ENCODE measurements at places on chromosomes 11 and 22. TPM values are rescaled to one million over a fixed set of nuclear protein-coding genes. Genes with fewer than 3 reads are reported as not detected.
A peak's percentile ranks its signal among the peaks of the same experiment; 100 is the strongest.

SLC22A9 gene
- not detected for total RNA-seq

- DNase-seq = no peak
Measured at GRCh38 chr11:119991022-119991404, 146.9 kb downstream of the TRIM29 start.

CHADL gene
- total RNA-seq = 0.48 TPM

- no peak for DNase-seq
Measured at GRCh38 chr11:129881570-129882170, 13.7 kb downstream of the NFRKB start.

TAGLN gene
- total RNA-seq = 36.2 TPM

SLC2A11 gene
- total RNA-seq = 4.5 TPM

- no peak for DNase-seq
Measured at GRCh38 chr11:34351051-34351450, 6.8 kb downstream of the ABTB2 start.

FOSL1 gene
- total RNA-seq = 12.6 TPM

- DNase-seq = no peak
Measured at GRCh38 chr22:33896575-33897447, 23.5 kb downstream of the LARGE1 start.

OR6T1 gene
- total RNA-seq = not detected

DNA sequence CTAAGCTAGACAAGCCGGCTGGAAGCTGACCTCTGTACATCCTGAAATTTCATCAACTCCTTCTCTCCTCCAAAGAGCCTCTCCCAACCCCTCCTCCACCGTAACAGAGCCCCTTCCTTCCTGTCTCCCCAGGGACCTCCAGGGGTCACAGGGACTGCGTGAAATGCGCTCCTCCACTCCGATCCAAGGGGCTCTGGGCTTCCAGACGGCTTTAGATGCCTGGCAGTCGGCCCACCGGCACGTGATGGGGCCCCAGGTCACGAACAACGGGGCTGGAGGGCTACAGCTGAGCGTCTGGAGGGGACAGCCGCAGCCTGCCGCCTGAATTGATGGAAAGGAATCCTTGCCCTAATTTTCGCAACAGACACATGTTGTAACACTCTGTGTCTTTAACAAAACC, 264.1 kb downstream of the MN1 start:
- DNase-seq = peak; percentile 71

PDGFB gene
- 15.1 TPM for total RNA-seq

MAFF gene
- 5.7 TPM for total RNA-seq

- no peak for DNase-seq
Measured at GRCh38 chr11:7439746-7440320, 45.5 kb upstream of the OLFML1 start.

GRCh38 chr22:20421507-20421874, 16.1 kb downstream of the SCARF2 start:
- no peak for DNase-seq

Measured in psoas muscle (tissue), 8 donors.